ENCODE measurements at places on chromosomes 1 and 21. TPM values are rescaled to one million over a fixed set of nuclear protein-coding genes. Genes with fewer than 3 reads are reported as not detected.

- DNase-seq = no peak
Measured at GRCh38 chr1:214698559-214698958, 95.6 kb downstream of the CENPF start.

GRCh38 chr21:17819877-17820229 lies 697 bp upstream of the C21orf91 start:
- DNase-seq = no peak

NPHS2 gene
- polyA plus RNA-seq = not detected

GRCh38 chr1:60133000-60133673 lies 59.6 kb upstream of the C1orf87 start:
- DNase-seq = peak; percentile 18

DNA sequence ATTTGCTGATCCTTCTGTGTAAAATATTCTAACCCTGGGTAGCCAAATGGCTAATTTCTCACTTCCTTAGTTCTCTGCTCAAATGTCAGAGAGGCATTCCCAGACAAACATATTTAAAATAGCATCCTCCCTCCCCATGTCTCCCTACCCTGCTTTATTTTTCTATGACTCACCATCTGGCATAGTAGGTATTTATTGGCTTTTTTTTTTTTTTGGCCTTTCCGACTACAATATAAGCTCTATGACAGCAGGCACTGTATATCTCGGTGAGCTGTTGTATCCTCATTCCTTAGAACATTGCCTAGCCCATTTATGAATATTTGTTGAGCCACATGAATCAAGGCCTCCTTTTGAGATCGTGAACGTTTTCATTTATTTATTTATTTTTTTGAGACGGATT lies 1.5 kb upstream of the NEK7 start:
- DNase-seq = no peak

SYCP1 gene
- polyA plus RNA-seq = not detected

EVA1B gene
- 59.5 TPM for polyA plus RNA-seq

DNA sequence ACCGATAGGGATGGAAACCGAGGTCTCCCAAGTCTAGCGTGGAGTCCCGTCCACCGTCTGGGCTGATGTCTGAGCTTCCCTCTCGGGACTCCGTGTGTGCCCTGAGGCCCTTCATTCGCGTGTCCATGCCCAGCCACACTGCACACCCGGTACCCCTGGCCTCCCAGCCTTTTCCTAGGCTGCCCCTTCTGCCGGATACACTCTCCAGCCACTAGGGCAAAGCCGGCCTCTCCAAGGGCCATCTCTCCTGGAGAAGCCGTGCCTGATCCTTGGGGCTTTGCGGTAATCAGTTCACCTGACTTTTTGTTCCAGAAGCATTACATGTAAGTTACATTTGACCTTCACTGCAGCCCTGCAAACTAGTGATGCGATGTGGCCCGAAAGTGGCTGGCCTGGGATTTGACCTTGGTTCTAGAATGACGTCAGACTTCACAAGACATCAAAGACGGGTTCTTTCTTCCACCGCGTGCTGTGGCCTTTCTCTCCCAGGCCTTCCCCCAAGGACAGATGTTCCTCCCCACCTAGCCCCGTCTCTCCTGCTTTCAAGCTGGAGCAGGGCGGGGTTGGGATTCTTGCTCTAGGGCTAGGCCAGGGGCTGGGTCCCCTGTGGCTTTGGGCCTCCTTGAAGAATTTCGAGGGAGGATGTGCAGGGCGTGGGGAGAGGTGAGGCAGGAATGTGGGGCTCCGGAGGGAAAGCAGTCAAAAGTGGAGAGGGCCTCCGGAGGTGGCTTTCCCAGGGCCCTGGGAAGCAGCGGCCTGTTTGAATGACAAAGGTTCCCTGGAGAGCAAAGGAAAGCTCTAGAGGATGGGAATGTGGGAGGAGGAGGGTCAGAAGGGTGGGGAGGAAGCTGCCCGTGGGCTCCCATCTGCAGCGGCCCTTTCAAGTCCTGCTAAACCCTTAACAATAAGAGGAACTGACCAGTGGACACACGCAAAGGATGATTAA lies 49.7 kb upstream of the SLC2A1 start:
- no peak for DNase-seq

DNA sequence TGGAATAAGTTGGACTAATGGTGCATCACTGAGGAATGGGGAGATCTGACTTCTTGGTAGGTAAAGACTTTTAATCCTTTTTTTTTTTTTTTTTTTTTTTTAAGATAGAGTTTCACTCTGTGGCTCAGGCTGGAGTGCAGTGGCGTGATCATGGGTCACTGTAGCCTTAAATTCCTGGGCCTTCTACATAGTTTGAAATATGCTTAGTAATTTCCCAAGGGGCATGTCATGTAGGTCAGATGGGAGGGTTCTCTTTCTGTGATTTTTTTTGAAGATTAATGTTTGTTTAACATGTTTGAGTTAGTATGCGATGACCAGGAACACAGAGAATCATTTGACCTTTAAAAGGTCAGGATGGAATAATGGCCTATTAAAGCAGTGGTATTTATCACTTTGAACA lies 129.1 kb downstream of the S1PR1 start:
- no peak for DNase-seq

DNA sequence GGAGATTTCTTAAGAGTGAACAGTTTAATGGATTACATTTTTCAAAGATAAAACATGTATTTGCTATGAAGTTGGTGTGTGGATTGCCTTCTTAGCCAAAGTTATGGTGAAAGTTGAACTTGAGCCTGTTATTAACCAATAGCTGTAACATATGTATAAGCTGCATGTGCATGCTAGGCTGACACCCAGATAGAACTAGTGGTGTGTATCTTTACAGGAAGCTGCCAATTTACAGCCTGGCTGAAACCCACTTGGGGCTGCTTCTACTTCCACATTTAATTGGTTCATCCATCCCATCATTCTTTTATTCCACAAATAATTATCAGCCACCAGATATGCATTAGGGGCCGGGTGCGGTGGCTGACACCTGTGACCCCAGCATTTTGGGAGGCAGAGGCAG lies 3.3 kb downstream of the PLA2G5 start:
- DNase-seq = no peak

GRCh38 chr1:239457491-239458143 lies 71.2 kb downstream of the CHRM3 start:
- no peak for DNase-seq

LRRC53 gene
- polyA plus RNA-seq = not detected

DNA sequence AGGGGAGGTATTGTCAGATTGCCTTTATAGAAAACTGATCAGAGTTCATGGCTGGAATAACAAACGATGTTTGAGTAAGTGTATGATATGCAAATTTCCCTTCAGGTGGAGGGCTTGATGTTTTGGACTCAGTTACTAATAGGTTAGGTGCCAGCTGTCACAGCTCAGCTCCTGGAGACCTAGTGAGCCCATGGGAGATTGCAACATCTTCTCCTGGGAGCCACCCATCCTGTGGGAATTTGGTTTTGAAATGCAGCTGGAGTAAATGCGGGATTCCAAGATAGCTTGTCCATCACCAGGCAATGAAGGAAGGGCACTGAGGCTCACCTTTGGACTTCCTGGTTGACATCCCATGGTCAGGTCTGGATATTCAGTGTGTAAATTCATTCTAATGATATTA lies 211.4 kb upstream of the NRIP1 start:
- no peak for DNase-seq

TEX38 gene
- polyA plus RNA-seq = not detected
